ENCODE measurements at places on chromosomes 16 and 17.

GRCh38 chr16:85529489-85530369, 83.4 kb upstream of the GSE1 start:
- no peak for DNase-seq

DNA sequence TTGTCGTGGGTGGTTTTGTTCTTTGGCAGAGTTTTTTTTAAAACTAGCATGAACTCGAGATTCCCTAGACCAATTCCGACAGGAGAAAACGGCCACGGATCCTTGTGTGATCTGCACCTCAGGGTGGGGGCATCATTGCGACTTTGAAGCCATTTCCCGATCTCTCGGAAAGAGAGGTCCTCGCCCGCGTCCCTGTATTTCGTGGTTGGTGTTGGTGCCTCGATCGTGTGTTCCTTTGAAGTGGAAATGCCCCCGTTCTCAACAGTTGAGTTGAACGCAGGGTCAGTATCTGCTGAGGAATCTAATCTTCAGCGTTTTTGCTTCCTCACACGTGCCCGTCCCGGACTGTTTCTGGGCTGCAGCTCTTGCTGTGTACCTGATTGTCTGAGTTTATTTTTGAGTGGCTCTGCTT, 1.1 kb downstream of the CRAMP1 start:
- no peak for DNase-seq

DNA sequence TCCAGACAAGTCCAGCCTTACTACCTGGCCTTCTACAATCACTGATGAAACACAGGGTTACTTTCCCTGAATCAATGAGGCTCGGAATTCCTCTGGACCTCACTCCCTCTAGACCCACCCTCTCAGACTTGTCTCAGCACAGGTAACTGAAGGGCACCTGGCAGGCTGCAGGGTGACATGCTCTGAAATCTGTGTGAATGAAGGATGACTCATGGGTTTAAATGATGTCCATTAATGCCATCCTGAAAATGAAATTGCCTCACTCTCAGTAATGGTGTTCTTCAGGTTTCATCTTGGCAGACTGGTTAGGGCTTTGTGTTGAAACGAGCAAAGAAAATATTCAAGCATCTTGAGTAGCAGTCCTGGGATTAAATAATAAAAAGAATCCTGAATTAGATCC, 134.4 kb downstream of the MAF start:
- no peak for DNase-seq

- no peak for DNase-seq
Observed at GRCh38 chr16:60331168-60331567, 1597.1 kb upstream of the GOT2 start.

DNA sequence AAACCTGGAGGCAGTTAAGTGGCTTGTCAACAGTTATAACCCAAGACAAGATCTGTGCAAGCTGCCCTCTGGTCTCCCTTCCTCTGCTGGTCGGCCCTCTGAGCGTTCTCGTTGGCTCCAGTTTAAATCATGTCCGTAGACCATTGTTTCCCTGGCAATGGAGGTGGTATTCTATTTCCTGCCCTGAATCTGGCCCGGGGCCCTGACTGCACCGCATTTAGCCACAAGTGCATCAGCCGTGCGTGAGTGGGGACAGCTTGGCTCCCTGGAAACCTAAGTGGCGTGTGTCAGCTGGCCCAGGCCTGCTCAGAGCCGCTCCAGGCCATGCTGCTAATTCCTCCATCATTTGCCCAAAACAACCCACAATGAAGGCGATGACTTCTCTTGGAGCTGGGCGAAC, 15.0 kb upstream of the MYLK3 start:
- peak; percentile 19 for DNase-seq

Measured in NCI-H524 treated with DMSO at 0.1 percent for 48 hours (cell line).